ENCODE measurements at places on chromosomes 12 and 14.

DNA sequence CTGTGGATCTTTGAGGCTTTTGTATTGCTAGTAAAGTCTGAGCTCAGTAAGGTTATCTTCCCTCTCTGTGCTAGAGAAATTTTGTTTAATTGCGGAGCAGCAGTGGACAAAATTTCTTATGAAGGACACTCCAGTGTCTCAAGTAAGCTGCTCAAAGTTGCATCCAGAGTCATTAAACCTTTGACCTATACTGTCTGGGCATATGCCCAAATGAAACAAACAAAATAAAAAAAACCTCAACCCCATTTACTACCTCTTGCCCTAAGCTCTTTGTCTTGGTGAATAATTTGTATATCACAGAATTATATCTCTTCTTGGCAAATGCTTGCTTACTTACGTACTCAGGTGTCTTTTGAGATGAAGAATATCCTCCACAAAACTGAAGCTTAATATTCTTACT is 465.2 kb downstream of the SOX5 start:
- DNase-seq = no peak

- no peak for DNase-seq
Observed at GRCh38 chr14:61746881-61747280, 15.3 kb upstream of the SNAPC1 start.

DNA sequence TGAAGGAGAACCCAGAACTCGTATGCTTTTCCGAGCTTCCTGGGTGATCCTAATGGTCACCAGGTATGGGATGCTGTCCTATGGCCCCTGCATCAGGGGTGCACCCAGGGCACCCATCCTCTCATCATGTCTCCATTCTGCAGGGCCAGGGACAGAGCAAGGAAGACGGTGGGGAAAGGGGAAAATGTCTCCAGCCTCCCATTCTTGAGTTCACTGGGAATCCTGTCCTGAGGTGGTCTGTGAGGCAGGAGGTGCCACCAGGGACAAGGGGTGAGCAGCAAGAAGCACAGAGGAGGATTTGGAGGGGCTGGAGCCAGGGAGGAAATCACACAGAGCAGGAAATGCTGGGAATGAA is 14.9 kb upstream of the SLC6A12 start:
- DNase-seq = no peak

- no peak for DNase-seq
Observed at GRCh38 chr14:84975241-84975902, 554.6 kb upstream of the FLRT2 start.

- DNase-seq = no peak
Observed at GRCh38 chr14:22460461-22461195, 128.4 kb downstream of the DAD1 start.
